ENCODE measurements at places on chromosomes 4 and X.

DNA sequence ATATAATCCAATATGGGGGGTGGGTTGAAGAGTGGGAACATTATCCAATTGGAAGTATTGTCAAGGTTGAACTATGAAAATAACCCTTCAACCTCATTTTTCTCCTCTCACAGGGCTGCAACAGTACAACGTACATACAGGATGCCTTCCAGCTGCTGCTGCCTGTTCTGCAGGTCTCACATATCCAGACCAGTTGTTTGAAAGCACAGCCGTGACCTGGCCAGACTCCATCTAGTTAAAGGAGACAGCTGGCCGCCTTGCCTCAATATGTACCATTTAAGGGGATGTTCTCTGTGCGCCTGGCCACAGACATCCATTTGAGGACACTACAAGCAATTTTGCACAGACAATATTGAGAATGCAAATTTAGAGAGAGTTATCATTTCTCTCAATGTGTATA, 75.7 kb downstream of the FAM114A1 start:
- no peak for DNase-seq

- DNase-seq, result no peak
Measured at GRCh38 chrX:45894864-45895645, 650.2 kb downstream of the ZNF674 start.

DNA sequence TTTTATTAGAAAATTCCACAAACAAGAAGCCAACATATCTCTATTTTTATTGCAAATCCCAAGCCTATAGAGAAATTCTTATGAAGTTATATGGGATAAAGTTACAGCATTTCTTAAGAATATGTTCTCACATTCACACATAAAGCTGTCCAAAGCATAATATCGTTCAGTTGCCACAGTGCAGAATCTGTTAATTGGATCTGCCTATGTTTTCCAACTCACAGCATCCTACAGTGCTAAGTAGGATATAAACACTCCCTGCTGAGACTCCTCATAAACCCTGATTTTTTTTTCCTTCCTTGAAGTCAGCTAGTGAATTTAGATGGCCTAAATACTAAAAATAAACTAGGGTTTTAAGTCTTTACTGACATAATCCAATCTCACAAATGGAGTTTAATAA, 307.9 kb downstream of the PDGFC start:
- no peak for DNase-seq

DNA sequence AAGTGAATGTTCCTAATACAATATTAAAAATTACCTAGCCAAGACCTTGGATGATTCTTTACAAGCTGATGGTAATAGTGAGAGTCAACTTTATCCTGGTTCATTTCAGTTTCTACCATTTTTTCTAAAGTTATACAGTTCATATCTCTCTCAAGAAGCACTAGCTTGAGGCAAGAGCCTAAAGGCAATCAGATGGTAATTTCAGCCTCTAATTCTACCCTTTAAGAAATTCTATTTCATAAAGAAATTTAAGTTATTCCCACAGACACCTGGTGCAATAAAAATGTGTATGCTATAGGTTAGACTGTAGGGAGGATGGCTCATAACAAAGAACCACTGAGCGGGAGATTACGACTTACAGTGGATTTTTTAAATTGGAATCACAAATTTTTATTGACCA, 984.2 kb upstream of the ADGRL3 start:
- no peak for DNase-seq

GRCh38 chr4:185071236-185071811, 53.0 kb downstream of the HELT start:
- DNase-seq, result no peak

GRCh38 chr4:80876810-80877209, 153.7 kb upstream of the BMP3 start:
- DNase-seq, result no peak

DNA sequence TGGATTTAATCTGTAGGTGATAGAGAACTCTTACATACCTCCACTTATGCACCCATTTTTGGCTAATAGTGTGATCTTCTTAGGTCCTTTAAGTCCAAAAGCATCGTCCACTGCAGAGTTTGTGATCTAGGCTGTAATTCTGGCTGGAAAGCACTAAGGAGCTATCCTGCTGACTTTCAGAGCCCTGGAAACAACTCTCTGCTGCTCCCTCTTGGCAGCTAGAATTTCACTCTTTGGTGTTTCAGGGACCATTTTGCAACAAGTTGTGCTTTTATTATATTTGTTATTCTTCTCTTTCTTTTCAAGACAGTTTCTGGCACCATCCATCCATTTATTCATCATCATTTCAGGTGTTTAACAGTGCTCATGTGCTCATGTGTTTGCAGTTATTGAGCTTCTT, 130.0 kb downstream of the RBM46 start:
- peak; percentile 1 for DNase-seq

GRCh38 chr4:118124997-118125396, 90.7 kb downstream of the NDST3 start:
- no peak for DNase-seq

DNA sequence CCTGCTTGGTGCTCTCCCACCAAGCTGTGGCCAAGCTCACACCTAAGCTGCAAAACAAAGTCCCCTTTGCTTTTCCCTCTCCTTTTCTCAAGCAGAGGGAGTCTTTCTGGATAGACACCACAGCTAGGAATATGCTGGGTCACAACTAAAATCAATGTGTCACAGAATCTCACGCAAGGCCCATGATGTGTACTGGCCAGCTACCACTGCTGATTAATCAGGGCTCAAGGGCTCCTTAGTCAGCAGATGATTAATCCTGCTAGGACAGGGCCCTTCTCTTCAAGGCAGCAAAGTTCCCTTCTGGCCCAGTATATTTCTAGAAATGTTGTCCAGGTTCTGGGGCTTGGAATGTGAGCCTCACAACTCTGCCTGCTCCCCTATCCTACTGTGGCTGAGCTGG, 32.0 kb upstream of the TENT5D start:
- no peak for DNase-seq

GRCh38 chr4:136838607-136839006, 693.7 kb downstream of the PCDH18 start:
- DNase-seq, result no peak

DNA sequence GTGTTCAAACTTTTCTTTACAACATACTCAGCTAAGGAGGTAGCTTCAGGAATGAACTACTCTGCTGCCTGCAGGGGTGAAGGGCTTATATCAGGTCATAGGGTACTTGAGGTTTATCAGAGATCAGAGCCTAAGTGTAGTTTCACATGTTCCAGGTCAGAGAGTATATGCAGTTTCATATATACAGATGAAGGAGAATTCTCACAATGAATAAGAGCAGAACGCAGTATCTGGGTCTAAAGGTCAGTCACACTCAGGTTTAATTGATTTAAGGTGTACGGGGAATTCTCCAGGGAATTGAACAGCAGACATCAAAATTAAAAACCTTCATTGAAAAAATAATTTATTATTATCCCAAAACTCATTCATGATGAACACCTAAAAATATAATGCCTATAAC, 700.6 kb downstream of the TECRL start:
- no peak for DNase-seq

- DNase-seq, result peak; percentile 79
Measured at GRCh38 chr4:139030614-139031235, 15.1 kb downstream of the NOCT start.

GRCh38 chr4:147851135-147851534, 119.2 kb downstream of the ARHGAP10 start:
- DNase-seq, result no peak

DNA sequence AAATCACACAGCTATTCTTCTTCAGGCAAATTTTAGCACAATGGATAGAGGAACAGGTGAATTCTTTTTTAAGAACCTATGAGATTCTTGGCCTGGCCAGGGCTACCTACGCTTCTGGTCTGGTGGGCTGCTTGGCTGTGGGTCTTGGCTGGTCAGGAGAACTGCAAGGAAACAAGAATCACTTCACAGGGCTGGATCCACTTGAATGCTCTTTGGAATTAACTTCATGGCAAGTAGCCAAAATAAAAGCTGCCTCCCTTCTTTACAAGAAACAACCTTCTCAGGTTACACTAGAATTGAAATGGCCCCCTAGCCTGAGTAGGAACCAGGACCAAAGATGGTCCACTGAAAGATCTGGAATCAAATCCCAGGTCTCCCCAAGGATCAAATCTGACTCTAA, 519.1 kb downstream of the IQCM start:
- DNase-seq, result no peak

DNA sequence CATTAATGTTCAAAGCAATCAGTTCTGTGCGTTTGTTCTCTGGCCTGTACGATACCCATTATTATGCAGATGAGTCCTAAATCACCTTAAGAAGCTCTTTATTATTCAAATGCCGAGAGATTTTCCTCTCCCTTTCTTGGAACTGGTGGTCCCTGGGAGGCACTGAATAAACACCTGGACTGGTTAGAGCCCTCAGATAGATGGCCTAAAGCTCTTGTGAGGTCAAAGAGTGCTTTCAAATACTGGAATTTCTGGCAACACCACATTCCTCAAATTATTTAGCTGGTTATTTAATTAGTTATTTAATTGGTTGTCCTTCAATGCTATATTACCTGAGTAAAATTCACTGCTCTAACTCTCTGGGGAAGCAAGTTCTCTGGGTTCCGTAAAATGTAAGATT, 3.0 kb downstream of the ARHGEF38 start:
- DNase-seq, result no peak

DNA sequence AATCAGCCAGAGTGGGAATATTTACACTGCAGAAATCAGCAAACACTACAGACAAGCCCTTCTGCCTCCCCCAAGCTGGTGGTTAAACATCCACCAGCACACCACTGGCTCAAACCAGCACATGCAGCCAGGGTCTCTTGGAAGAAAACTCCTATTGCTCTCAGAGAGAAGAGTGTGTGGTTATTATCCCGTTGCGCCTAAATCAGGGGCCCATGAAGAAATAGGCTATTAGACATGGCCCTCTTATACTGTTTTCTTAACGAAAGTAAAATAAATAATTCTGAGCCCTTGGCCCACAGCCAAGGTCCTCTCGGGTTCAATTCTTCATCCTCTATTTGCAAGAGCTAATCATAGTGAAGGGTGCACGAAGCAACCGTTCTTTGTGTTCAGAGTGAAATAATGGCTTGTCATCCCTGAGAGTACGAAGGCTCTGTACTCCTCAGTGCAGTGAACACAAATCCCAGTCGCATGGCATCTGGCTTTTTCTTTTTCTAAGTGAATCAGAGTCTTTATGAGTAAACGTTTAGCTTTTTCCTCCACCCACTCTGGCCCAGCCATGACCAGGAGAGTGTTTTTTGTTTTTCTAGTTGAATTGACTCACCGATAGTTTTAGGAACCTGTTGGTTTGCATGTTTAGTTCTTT, 33.4 kb upstream of the RBM47 start:
- no peak for DNase-seq

DNA sequence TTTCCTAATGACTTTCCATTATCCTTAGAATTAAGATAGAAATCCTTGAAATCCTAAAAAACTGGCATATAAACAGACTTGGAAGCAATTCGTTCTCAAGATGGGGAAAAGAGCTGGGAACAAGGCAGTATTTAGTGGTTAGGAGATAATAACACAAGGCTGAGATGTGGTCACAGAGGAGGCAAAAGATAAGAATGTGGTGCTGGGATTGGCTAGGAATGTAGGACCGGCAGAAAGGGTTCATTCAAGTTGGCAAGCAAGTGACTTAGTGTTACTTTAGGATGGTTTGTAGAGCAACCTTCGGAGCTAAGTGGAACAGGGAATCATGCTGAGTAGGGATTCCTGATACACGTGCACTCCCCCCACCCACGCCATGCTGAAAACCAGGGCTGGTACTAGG, 121.9 kb upstream of the RPS6KA3 start:
- no peak for DNase-seq

GRCh38 chrX:20753076-20753475, 486.4 kb upstream of the RPS6KA3 start:
- no peak for DNase-seq

DNA sequence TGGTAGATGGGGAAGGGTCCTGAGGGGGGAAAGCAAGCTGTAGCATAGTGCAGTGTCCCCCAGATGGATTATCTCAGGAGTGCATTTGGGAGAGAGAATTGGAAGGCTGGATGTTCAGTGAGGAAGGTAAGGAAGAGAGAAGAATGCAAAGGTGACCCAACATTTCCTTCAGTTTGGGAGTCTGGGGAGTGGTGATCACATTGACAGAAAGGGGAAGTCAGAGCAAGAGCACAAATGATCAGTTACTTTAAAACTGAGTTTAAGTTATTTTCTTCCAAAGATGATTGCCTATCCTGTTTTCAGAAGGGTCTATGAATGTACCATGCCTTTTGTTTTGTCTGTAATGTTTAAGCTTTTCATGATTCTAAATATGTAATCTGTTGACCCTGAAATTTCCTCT, 47.6 kb downstream of the ARHGAP10 start:
- no peak for DNase-seq

GRCh38 chr4:10083861-10084641, 32.5 kb downstream of the WDR1 start:
- DNase-seq, result no peak

DNA sequence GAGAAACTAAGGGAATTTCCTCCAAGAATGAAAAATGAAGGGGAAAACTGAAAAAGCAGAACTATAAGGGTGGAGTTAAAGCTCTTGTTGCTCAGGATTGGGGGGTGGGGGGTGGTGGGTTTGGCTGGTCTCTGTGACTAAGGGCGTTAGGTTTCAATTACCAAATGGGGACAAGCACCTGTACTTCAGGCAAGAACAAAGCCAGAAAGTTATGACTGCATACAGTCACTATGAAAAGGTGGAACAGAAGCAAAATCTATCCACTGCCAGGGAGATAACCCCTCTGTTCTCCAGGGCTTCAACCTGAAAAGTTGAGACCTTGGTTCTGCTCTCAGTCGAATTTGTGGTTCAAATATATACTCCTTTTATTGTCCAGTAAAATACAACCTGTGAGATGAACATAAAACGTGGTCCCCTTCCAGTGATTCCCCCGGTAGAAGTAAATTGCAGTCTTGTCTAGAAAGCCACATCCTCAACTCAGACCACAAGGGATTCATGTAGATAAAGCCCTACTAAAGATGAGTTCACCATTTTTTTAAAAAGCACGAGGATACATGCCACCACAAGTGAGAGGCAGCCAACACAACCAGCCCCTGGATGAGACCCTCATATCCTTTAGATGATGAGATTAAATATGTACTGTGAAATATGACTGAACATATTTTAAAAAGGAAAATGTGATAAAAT, 257.1 kb upstream of the RPS6KA3 start:
- no peak for DNase-seq

DNA sequence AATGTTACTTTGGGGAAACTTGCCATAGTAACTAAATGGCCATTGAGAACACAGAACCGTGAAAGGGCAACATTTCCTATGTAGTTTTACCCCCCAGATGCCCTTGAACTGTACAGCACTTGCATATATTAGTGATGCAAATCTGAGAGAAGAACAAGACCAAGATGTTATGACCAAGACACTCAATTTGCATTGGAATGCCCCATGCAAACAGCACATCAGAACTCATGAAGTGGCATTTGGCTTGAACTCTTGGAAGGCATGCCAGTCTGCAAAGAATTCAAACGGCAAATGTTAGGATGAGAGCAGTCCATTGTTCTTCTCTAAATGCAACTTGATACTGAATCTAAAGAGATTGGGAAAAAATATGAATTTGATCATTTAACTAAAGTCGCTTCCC, 139.4 kb upstream of the CXorf66 start:
- no peak for DNase-seq

GRCh38 chr4:26144526-26145155, 176.2 kb upstream of the RBPJ start:
- no peak for DNase-seq
